ENCODE measurements at places on chromosomes 13 and 19. TPM values are rescaled to one million over a fixed set of nuclear protein-coding genes. Genes with fewer than 3 reads are reported as not detected.

DNA sequence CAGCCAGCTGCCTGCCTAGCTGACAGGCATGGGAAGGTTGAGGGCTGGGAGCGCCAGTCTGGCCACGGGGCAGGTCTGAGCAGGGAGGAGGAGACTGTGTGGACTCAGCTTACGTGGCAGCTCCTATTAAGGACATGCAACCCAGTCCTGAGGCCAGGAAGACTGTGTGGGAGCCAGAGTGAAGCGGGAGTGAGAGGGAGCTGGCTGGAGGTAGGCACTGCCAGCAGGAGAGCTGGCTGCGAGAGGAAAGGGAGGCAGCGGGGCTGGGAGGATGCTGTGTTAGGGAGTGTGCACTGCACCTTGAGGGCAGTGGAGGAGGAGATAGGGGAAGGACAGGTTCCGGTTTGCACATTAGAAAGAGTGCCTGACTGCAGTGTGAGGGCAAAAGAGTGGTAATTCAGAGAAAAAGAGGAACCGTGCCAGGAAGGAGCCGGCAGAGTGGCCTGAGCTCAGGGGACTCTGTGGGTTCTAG is 99.2 kb downstream of the SLC7A1 start:
- H3K4me1 ChIP-seq = peaks cover 17% of the 10 kb centered on the region
- H3K27ac ChIP-seq = no peak overlapping the region
- no peak for DNase-seq
- no peak overlapping the region for H3K4me3 ChIP-seq
- H3K27me3 ChIP-seq = no peaks in the 10 kb centered on the region

DNA sequence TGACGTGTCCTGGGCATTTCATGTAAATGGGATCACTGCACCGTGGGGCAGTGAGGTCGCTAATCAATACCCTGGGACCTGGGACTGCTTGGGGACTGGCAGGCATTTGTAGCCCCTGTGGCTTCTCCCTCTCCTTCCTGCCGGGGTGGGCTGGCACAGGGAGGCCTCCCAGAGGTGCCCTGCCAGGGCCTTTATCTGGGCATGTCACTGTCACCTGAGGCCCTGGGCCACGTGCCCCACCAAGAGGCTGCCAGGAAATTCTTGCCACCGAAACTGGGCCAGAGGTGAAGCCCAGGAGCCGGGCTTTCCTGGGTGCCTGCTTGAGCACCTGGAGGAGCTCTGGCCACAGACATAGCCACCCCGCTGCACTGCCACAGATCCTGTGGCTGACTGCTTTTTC is 1.8 kb upstream of the NMRK2 start:
- no peak overlapping the region for H3K4me3 ChIP-seq
- no peaks in the 10 kb centered on the region for H3K36me3 ChIP-seq
- no peaks in the 10 kb centered on the region for H3K27me3 ChIP-seq
- no peak for DNase-seq

UBL5 gene
- 870 TPM for polyA plus RNA-seq

GRCh38 chr13:96229356-96229755 is 139.4 kb downstream of the HS6ST3 start:
- no peaks in the 10 kb centered on the region for H3K36me3 ChIP-seq
- no peak overlapping the region for H3K4me3 ChIP-seq
- no peaks in the 10 kb centered on the region for H3K27me3 ChIP-seq

DNA sequence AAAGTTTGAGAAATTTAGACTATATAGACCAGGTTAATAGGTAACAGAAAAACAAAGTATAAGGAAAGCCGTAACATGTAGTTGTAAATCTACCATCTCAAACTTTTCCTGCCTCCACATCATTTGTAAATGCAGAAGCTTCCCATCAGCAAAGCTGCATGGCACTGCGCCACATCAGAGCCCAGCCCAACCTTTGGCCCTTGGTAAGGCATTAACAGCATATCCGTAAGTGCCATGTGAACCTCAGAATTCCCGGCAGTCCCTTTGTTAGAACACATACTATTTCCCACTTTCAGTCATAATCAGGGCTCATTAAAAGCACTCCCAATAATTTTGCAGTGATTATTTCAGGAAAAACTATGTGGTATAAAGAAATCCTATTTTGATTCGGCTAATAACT is 51.6 kb downstream of the MPHOSPH8 start:
- no peaks in the 10 kb centered on the region for H3K4me1 ChIP-seq
- no peaks in the 10 kb centered on the region for H3K27me3 ChIP-seq
- no peaks in the 10 kb centered on the region for H3K36me3 ChIP-seq
- H3K4me3 ChIP-seq = no peak overlapping the region
- H3K27ac ChIP-seq = peak overlapping the region; percentile 16

ZNF91 gene
- polyA plus RNA-seq = 49.5 TPM
